Stimulated activated CD4-positive, alpha-beta T cell treated with anti-CD3 and anti-CD28 coated beads, Interleukin-12 subunit alpha, Interleukin-12 subunit beta, amount 100 ng/mL, for 48 hours (primary cell): ENCODE measurements at places on chromosomes 5 and 9.
A peak's percentile ranks its signal among the peaks of the same experiment; 100 is the strongest.

GRCh38 chr5:161925960-161926359 is 78.0 kb downstream of the GABRA1 start:
- DNase-seq = no peak

DNA sequence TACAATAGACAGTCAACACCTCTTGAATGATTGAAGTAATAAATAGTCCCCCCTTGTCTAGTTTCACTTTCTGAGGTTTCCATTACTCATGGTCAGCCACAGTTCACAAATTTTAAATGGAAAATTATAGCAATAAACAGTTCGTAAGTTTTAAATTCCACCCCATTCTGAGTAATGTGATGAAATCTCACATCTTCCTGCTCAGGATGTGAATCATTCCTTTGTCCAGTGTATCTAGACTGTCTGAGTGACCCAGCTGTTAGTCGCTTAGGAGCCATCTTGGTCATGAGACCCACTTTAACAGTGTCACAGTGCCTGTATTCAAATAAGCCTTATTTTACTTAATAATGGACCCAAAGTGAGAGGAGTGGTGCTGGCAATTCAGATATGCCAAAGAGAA is 311.6 kb upstream of the PRR16 start:
- no peak for DNase-seq

DNA sequence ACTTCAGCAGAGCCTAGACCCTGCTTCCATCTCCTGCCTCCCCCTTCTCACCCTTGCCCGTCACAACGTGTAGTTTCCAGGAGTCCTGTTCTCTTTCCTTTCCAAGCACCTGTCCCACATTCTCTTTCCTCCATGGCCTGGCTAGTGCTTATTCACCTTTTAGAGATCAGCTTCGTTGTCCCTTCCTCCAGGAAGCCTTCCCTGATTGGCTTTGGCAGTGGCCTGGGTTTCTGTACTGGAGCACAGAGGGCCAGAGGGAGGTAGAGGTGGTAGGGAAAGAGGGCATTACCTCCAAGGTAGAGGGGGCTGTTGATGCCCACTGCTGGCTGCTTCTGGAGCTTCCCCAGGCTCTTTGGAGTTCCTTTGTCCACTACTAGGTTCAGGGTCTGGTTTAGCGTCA is 93.7 kb upstream of the PANK3 start:
- DNase-seq = no peak

DNA sequence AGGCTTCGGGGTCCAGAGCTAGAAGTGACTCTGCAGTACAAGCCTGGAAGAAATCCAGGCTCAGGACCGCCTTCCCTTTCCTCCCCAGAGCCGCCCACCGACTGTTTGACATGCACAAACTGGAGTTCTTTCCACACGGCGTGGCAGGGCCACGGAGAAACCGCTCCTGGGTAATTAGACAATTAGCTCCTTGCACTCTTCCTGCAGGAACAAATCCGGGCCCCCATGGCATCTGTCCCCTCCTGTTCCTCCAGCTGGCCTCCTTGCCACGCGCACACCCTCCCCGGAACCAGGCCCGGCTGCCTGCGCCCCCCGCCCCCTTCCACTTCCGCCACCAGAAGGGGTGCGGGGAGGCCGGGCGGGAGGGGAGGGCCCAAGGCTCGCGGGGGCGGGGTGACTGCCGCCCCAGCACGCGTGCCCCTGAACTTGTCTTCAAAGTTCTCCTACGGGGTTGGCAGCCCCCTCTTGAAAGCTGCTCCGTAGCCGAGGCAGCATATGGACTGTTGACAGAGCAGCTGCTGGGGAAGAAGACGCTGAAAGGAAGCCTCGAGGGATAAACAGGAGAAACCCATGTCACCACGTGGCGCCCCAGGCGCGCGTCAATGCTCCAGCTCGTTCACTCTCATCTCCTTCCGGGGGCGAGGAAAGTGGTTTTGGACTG is 74.3 kb downstream of the SEC61B start:
- DNase-seq = no peak

GRCh38 chr9:69455311-69455710 is 130.3 kb downstream of the ENTREP1 start:
- no peak for DNase-seq

DNA sequence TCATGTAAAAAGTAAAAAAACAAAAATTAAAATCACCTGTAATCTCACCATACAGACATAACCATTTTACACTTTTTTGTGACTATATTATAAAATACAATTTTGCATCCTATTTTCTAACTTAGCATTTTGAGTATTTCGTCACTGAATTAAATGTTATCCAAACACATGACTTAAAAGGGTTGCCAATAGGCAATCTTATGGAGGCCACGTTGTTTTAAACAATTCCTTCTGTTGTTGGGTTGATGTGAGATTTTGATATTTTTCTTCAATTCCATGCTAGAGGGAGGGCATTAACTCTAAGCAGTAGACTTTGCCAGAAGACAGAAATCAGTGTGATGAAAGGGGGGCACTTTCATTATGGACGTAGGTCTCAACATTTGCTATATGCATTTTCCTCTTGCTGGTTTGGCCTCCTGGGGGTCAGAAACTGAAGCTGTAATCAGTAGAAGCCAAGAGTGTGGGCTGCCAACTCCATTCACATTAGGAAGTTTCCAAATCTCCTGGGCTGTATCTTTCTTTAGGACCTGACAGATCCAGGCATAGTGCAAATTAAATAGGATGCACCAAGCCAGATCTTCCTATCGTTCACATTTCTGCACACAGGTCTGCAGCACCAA is 614.2 kb upstream of the CLINT1 start:
- DNase-seq = no peak

GRCh38 chr5:34677428-34677827 is 21.3 kb downstream of the RAI14 start:
- no peak for DNase-seq

GRCh38 chr9:3836011-3836410 is 310.2 kb upstream of the RFX3 start:
- no peak for DNase-seq

DNA sequence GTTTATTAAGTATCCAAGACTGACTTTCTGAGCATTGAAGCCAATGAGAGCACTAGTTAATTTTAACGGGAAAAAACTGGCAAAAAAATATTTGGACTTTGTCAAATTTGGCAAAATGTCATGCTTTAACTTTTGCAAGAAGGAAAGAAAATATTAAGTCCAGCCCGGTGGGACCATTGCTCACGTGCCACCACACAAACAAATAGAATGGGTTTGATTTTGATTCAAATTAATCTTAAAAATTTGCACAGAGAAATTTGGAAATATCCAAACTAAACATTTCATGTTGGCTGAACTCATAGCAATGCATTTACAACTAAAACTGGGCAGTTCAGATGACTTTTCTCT is 302.2 kb downstream of the EBF1 start:
- no peak for DNase-seq

DNA sequence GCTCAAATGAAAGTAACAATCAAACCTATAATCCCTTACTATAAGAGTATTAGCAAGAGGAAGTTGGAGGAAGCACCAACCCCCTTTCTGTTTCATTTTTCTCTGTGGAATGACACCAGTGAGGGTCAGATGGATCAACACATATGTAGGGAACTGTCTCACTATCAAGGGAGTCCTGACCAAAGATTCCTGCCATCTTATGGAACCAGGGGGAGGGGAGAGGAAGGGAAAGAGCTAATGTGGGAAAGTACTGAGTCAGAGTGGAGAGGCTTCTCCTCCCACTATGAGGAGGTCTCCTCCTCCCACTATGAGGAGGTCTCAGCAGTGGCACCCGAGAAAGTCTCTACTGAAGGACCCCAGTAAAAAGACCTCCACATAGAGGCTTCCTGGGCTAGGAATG is 73.3 kb upstream of the PCSK1 start:
- no peak for DNase-seq

GRCh38 chr9:93644397-93645088 is 68.2 kb downstream of the PHF2 start:
- no peak for DNase-seq

DNA sequence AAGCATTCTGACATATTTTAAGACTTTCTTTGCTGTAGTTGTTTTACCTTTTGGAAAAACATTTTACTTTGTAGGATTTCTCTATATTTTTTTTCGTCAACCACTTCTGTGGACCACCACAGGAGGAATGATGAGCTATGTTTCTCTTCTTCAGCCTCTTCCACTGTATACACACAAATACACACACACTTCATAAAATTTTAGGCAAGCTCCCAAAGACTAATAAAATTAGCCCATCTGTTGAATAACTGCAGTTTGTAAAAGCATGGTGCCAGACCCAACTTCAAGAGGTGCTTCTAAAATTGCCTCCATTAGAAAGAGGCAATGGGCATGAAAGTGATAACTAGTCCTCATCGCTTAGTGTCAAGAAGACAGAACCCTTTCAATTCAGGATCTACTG is 4.1 kb upstream of the CEP120 start:
- no peak for DNase-seq

- DNase-seq = peak; percentile 74
Observed at GRCh38 chr9:72271613-72272478, 93.2 kb downstream of the ZFAND5 start.

GRCh38 chr5:151491062-151491461 is 43.7 kb downstream of the SLC36A1 start:
- no peak for DNase-seq

DNA sequence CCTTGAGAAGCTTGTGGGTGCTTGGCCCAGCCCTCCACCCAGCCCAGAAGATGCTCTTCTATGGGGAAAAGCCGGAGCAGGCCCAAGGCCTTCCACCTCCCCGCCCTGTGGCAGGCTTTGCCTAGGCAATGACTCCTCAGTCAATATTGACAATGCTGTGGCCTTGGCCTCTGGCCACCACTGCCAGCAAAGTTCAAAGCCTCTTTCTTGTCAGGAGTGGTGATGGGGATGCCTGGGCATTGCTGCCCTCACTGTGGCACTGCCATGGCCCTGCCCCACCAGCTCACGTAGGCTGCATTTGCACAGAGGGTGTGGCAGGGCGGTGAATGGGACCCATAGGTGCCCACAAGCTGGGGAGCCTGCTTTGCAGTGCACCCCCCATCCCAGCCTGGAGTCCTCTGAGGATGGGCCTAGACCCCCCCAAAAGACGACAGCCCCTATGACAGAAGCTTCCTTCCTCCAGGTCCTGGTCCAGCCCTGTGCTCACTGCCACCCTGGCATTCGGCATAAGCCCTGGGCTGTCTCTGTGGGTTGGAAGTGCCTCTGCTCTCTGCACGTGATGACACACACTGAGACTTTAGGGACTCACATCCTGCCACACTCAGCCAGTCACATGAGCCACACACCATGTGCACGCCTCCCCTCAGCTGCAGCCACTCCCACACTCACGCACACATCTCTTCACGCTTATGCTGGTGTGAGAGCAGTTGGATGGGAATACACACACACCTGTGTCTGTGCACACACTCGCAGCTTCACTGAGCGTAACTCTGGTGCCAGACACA is 31.1 kb downstream of the MORN5 start:
- no peak for DNase-seq

GRCh38 chr5:96562614-96563013 is 99.6 kb upstream of the CAST start:
- DNase-seq = no peak

DNA sequence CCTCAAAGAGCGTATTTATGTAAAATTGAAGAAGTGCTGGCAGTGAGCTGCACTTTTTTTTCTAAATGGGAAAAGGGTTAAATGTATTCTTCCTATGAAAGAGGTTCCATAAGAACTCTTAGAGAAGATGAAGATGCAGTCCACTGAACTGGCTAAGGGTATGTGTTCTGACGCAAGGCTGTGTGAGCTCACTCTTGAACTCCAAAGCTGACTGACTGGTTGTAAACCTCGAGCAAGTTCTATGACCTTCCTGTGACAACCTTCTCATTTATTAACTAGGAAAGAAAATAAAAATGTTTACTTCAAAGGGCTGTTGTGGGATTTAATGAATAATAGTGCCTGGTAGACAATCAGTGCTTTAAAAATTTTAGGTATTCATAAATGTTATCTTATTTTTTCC is 46.7 kb downstream of the POC5 start:
- DNase-seq = no peak

DNA sequence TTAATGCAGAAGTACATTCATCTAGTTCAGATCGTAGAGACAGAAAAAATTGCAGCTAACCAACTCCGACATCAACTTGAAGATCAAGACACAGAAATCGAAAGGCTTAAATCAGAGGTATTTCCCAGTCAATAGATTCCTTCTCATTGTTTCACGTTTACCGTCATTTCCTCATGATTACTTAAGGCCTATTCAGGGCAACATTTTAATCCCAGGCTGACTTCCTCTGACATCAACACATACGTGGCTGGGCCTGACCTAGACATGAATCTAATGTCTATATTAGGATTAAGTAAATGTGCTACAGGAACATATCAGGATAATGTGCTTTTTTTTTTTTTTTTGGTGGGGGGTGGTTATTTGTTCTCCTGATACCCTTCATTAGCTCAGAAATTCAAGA is 107.9 kb downstream of the RASGRF2 start:
- no peak for DNase-seq

- no peak for DNase-seq
Observed at GRCh38 chr9:93114984-93115335, 18.9 kb downstream of the CARD19 start.

GRCh38 chr5:66597183-66597757 is 1.1 kb downstream of the MAST4 start:
- no peak for DNase-seq

GRCh38 chr5:60352992-60353599 is 346.9 kb downstream of the DEPDC1B start:
- no peak for DNase-seq

- no peak for DNase-seq
Observed at GRCh38 chr5:44246986-44247385, 142.2 kb downstream of the FGF10 start.

DNA sequence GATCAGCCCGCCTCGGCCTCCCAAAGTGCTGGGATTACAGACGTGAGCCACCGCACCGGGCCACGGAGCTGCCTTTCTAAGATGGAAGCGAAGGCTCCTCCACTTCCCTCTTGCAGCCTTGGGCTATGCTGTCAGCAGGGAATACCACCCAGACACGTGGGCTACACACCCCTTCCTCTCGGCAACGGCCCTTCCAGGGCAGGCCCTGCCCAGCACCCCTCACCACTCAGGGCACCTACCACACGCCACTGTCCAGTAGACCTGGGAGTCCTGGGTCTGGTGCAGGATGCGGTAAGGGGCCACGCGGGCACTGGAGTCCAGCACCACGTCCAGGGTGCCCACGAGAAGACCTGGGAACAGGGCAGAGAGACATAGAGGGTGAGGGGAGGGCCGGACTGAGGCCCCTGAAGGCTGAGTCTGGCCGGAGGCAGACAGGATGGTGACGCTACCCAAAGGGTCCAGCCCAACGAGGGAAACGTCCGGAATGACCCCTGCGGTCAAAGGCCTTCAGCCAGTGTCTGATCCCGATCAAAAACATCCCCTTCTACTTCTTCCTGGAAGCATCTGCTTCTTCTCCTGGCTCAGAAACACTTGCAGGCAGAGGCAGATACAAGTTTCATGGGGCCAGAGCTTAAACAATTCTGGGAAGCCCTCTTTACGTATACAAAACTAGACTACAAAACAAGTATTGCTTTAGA is 3.1 kb downstream of the TBC1D9B start:
- no peak for DNase-seq

- no peak for DNase-seq
Observed at GRCh38 chr9:27367175-27367798, 70.3 kb upstream of the EQTN start.

DNA sequence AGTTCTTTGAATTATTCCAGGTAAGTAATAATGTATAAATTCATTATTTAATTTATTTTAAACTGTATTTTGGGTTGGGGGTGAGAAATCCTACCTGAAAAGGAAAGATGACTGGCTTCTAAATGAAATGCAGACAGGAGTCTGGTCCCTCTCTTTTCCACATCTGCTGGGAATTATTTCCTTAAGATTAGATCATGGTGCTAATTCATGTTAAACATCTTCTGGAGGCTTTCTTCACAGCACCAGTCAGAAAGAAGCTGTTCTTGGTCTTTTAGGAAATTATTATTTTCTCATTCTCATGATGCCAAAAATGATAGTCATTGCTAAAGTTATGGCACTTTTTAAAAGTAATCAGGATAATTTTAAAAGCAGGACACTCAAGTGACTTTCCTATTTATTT is 254.2 kb downstream of the CWC27 start:
- DNase-seq = no peak
